Right atrium auricular region (tissue), 2 donors: ENCODE measurements at places on chromosomes 5 and 9. TPM values are rescaled to one million over a fixed set of nuclear protein-coding genes. Genes with fewer than 3 reads are reported as not detected.

DNA sequence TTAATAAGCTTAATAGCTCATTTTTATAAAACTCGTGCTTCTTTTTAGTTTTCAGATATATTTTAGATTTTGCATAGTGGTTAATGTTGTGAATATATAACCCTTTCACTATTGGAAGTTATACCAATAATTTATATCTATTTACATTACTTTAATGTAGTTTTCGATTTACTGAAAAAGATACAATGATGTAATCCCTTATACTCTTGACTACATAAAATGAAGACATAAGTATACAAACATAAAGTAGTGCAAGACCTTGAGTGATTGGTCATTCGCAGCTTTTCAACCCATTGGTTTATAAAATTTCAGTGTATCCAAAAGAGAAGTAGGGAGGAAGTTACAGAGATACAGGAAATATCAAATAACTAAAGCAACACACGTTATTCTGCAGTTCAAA, 84.3 kb upstream of the GRHPR start:
- H3K36me3 ChIP-seq, result no peaks in the 10 kb centered on the region
- H3K27ac ChIP-seq, result no peak overlapping the region
- no peak overlapping the region for H3K4me3 ChIP-seq
- H3K27me3 ChIP-seq, result no peaks in the 10 kb centered on the region
- H3K4me1 ChIP-seq, result no peaks in the 10 kb centered on the region

DNA sequence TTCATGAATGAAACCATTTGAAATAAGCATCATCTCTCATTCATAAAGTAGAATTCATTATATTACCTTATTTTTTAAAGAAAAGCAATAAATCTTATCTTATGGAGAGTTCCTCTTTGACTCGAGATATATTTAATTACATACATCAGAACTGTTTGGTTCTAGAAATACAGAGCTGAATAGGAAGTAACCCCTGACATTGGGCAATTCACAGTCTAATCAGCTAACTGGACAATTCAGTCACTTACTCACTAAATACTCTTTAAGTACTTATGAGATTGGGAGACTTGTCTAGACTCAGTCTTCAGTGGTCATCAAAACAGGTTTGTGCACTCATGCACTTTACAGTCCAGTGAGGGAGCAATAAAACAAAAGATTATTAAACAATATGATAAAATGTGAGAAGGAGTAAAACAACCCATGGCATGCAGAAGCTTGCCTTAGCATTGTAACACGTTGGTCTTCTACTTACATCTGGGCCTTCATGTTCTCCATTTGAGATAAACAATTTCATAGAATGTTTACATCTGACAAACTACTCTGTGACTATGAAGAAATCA, 11.5 kb upstream of the FBXO38 start:
- H3K4me3 ChIP-seq, result no peak overlapping the region
- DNase-seq, result no peak
- H3K4me1 ChIP-seq, result no peaks in the 10 kb centered on the region
- no peak overlapping the region for H3K27ac ChIP-seq

DNA sequence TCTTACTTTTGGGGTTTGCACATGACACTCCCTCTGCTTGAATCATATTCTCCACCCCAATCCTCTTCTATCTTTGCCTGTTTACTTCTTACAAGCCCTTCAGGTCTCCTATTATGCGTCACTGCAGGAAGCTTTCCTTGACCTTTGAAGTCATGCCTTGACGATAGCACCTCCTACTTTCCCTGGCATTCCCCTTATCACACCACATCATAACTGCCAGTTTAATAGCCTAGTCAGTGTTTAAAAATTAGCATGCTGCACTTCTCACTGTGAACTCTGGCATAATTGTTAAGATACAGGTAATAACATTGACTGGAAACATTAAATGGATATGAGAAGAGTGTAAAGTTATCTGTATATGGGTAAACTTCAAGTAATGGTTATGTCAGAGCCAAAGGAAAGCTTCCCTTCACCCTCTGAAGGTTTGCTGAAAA, 37.1 kb upstream of the CEP120 start:
- no peak for DNase-seq
- H3K4me3 ChIP-seq, result no peak overlapping the region
- H3K27me3 ChIP-seq, result no peaks in the 10 kb centered on the region
- H3K36me3 ChIP-seq, result no peaks in the 10 kb centered on the region
- H3K4me1 ChIP-seq, result no peaks in the 10 kb centered on the region

Gene IFNA14
- total RNA-seq, result not detected

DNA sequence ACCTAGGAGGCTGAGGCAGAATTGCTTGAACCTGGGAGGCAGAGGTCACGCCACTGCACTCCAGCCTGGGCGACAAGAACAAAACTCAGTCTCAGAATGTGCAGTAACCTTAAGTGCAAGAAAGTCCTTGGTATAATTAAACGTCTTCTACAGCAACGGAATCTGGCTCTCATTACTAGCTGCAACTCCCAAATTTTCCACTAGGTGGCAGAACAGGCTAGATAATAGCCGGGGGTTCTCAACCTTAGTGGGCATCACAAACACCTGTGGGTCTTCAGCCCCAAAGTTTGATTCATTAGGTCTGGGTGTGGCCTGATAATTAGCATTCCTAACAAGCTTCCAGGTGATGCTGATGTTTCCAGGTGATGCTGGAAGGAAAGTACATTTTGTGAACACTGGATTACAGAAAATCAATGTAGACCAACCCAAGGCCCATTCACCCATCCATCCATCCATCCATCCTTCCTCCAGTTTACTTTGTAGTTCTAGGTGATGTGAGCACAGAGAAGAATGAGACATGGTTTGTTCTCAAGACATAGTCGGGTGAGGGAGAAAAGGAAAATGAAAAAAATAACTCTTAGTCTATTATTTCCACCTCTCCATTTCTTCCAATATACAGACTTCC, 37.3 kb downstream of the FBXW2 start:
- DNase-seq, result no peak
- H3K27ac ChIP-seq, result no peak overlapping the region
- no peaks in the 10 kb centered on the region for H3K27me3 ChIP-seq
- no peak overlapping the region for H3K4me3 ChIP-seq
- H3K4me1 ChIP-seq, result peaks cover 4% of the 10 kb centered on the region
- H3K36me3 ChIP-seq, result peaks cover 24% of the 10 kb centered on the region

GRCh38 chr9:113633782-113634595, 170.5 kb downstream of the RGS3 start:
- H3K27me3 ChIP-seq, result no peaks in the 10 kb centered on the region
- H3K36me3 ChIP-seq, result no peaks in the 10 kb centered on the region
- H3K27ac ChIP-seq, result peak overlapping the region; percentile 1
- H3K4me1 ChIP-seq, result no peaks in the 10 kb centered on the region
- no peak overlapping the region for H3K4me3 ChIP-seq

Gene INSL4
- not detected for total RNA-seq

DNA sequence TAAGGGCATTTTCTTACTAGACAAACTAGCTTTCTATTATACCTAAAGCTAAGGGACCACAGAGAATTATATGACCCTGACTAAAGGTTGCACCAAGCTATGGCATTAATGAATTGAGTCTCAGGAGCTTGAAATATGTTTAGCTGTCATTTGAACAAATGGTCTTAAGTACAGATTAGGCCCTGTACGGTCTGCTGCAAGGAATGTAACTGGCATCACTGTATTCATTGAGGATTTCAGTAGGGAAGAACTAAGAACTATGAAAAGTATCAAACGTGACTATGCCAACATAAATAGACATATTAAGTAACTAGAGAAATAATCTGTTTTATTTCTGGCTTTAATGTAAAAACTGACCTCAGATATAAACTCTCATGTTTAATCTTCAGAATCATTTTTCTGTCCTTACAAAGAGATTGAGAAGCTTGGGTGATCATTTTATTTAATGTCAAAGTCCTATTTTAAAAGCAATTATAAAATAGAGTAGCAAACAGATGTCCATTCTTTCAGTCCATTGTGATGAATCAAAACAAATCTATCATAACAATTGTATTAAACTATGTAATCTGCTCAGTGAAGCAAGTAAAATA, 845.9 kb downstream of the MAT2B start:
- DNase-seq, result no peak
- H3K4me1 ChIP-seq, result no peaks in the 10 kb centered on the region
- no peaks in the 10 kb centered on the region for H3K27me3 ChIP-seq
- no peak overlapping the region for H3K4me3 ChIP-seq
- no peaks in the 10 kb centered on the region for H3K36me3 ChIP-seq
- no peak overlapping the region for H3K27ac ChIP-seq

DNA sequence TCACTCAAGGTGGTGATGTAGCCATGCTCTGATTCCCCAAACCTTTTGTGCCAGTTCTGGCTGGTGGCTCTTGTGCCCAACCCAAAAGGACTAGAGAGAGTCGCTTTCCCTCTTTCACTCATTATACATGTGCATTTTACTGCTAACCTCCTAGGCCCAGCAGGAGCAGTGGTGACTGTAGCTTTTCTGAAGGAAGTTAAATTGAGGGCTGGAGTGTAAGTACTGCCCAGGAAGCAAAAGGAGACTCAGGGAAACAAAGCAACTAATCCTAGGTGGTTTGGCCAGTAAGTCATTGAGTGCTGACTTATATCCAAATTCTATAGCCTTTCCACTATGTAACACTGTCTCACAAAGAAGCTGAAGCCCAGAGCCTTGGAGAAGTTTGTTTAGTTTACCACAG, 194.4 kb upstream of the ZNF462 start:
- H3K27ac ChIP-seq, result no peak overlapping the region
- H3K4me3 ChIP-seq, result no peak overlapping the region
- DNase-seq, result no peak
- no peaks in the 10 kb centered on the region for H3K36me3 ChIP-seq

- no peaks in the 10 kb centered on the region for H3K27me3 ChIP-seq
- H3K27ac ChIP-seq, result no peak overlapping the region
- no peak overlapping the region for H3K4me3 ChIP-seq
- peaks cover 17% of the 10 kb centered on the region for H3K4me1 ChIP-seq
- H3K36me3 ChIP-seq, result peaks cover 19% of the 10 kb centered on the region
These were observed 7.8 kb upstream of the CARD9 start for GRCh38 chr9:136381311-136381710.
